Activated naive CD4-positive, alpha-beta T cell (primary cell): ENCODE measurements at places on chromosomes 6 and 20.

DNA sequence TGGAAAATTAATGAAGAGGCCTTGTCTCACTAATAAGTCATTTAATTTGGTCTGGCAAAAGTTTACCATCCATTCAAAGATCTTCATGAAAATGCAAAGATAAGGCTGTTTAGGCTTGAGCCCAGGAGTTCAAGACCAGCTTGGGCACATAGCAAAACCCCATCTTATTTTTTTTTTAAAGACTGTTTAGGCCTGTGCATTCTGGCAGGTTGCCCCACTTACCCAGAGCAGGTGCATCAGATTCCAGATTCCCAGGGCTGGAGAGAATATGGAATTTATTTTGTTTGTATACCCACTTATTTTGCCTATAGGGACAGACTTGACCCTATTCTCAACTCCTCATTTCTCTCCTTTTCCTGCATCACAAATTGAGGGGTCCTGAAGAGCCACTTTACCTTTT is 5.7 kb downstream of the FOXO3 start:
- DNase-seq: no peak

- DNase-seq: no peak
Measured at GRCh38 chr20:33065785-33066184, 12.1 kb downstream of the BPIFB3 start.

DNA sequence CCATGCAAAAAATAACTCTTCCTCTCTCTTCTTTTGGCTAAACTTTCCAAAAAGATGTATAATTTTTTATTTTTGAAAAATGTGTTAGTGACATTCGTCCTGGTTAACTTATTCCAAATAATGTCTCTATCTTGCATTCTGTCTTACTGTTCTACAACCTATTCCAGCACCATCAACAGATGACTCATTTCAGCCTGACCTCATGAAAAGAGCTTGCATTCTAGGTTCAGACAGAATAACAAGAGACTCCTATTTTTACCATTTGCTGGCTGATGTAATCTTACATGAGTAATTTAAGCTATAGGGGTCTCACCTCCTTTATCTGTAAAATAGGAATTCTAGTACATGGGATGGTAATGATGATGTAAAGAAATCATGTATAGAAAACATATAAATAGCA is 109.0 kb downstream of the FUT9 start:
- DNase-seq: no peak

DNA sequence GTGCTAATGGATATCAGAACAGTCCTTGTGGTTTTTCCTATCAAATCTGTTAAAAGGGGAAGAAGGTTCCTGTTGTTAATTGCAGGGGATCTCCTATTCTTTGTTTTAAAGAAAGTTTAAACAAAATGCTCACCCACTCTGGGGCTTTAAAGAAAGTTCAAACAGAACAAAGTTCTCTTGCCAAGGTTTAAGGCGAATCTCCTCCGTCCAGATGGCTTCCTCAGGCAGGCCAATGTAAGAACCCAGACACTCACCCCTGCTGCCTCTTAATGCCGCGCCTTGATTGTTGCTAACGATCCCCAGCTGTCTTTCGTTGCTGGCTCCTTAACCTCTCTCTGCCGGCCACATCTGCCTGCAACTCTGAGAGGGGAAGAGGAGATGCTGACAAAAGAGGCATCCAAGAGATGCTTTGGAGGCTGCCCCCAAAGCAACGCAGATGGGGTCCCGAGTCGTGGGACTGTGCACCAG is 235.0 kb upstream of the PRDM1 start:
- DNase-seq: no peak

GRCh38 chr6:150118203-150118602 is 24.6 kb upstream of the PPP1R14C start:
- DNase-seq: no peak

GRCh38 chr6:90415178-90415577 is 118.5 kb upstream of the BACH2 start:
- no peak for DNase-seq

DNA sequence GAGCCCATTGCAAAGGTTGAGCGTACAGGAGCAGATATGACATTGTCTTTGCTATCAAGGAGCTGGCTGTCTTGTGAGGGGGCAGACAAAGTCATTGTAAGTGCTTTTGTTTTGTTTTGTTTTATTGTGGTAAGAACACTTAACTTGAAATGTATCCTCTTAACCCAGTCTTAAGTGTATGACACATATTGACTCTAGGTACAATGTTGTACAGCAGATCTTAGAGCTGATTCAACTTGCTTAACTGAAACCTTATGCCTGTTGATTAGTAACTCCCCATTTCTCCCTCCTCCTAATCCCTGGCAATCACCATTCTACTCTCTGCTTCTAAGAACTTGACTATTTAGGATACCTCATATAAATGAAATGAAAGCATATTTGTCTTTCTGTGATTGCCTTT is 429.0 kb downstream of the BMP2 start:
- no peak for DNase-seq

- DNase-seq: no peak
Measured at GRCh38 chr6:170116636-170117035, 174.2 kb downstream of the DLL1 start.

DNA sequence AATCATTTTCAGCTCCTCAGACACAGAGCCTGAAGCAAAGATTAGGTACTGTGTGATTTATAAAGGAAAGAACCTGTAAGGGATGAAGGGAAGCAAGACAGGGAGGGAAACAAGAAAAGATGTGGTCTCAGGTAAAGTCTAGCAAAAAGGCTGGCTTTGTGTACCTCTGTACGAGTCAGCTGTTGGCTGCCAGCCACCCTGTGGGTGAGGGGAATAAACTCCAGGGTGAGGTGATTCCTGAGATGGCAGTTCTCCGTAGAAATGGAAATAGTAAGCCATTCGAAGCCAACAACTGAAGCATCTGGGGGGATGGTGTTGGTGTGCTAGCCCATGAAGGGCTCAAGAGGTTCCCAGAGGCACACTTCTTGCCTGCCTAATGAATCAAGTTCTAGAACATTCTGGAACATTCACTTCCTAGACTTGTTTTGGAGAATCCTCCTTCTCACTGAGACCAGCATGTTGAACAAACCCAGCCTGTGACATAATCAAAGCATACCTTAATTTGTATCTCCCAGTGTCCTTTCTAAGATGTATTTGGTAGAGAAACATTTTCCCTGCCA is 10.6 kb upstream of the TTPAL start:
- DNase-seq: no peak

DNA sequence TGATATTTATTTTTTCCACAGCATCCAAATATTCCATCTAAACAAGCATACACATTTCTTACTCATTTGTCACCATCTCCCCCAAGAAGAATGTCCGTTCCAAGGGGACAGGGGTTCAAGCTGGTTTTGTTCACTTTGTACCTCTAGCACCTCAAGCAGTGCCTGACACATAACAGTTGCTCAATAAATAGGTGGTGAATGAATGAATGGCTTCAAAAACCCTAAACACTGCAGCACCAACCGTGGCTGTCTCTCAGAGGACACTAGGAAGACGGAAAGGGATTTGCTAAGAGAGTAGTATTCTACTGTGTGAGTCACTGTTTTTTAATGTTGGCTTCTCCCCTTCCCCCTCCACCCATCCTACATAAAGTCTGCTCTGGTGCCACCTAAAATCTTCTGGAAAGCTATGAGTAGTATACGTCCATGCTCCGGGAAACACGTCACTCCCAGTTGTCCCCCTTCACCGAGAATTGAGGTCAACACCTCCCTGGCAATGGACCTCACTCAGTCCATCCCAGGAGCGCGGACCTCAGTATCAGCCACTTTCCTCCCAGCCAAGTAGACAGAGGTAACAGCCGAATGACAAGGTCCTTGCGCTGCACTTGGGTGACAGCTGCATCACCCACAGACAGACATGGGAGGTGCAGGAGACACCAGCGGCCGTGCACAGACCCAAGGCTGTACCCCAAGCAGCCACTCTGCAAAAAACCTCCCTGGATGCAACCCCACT is 107.4 kb downstream of the PREX1 start:
- no peak for DNase-seq

DNA sequence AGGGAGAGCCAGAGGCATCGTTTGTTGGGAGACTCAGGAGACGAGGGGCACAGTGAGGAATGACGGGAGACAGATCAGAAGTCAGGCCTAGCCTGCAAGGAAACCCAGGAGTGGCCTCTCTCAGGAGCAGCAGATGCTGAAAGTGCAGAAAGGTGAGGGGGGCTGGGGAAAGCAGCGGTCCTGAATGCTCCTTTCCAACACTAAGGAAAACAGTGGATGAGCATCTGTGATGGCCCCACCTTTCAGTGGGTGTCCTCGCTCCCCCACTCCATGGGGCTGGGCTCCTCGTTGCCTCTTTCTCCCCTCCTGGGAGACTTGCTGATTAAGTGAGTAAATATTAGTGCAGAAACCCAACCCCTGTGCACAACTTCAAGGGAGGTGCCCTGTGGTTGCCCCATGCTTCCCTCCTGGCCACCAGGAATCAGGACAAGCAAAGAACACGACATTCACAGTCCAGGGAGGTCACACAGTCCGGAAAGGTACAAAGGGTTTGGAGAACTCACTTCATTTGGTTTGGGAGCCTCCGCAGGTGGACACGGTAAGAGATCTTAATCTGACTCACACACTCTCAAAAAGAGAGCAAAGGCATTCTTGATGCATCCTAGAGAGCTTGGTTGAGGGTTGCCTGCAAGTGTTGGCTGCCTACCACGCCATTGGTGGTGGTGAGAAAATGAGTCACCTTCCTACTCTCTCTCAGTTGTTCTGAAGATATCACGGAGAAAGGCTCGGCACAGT is 9.7 kb upstream of the BPIFB1 start:
- no peak for DNase-seq

- peak; percentile 71 for DNase-seq
Measured at GRCh38 chr6:75601304-75602245, at the start of gene SENP6. Gene SENP6 (plus strand): TSS chr6:75601880. CDS start chr6:75602525, 645 bp downstream.

GRCh38 chr6:121600389-121601168 is 165.1 kb downstream of the GJA1 start:
- no peak for DNase-seq

DNA sequence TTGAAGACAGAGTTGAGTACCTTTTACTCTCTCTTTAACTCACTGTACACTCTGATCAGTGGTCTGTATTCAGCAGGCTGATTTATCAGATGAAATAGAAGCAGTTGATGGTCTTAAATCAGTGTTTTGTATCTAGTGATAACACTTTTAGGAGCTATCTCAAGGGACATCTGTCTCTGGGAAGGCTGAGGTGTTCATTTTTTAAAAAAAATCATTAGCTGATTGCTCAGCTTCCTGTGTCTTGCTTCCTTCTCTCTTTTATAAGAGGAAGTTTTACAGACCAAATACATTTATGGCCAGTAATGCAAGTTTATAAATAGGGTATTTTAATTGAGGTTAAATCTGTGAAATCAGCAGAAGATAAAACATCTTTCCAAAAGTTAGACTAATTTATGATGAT is 12.0 kb upstream of the CCDC170 start:
- no peak for DNase-seq

GRCh38 chr20:50903353-50904051 is 27.7 kb downstream of the ADNP start:
- DNase-seq: no peak

DNA sequence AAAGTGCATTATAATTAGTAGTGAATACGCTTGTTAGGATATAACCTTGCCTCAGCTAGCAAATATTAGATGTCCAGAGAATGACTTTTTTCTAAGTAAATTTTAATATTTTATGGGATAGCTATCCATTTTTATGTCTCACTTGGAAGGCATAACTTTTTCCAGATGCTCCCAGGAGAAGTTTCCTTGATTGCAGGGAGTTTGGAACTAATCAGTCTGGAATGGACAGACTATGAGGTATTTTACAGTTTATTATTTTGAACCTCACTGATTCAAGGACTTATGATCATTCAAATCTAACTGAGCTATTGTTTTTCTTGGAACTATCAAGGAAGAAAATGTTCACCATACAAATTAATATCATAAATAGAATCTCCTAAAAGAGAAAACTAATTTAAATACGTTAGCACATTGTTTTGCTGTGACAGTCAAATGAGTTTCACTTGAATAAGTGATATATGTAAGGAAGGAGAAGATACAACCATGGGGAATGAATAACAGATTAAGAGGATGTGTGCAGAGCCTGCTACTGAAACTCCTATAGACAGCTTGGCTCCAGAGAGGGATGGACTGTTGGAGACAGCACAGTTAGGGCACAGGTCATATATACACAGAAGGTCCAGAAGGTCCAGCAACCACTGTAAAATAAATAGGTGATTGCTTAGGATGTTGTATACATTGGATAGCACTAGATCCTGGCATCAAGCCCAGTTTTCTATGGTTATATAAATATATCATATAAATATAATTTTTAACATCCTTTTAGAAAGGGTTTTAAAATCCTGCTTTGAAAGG is 20.6 kb upstream of the LCA5 start:
- DNase-seq: no peak

GRCh38 chr6:30002871-30003270 is 58.2 kb upstream of the POLR1H start:
- no peak for DNase-seq

- no peak for DNase-seq
Measured at GRCh38 chr20:10524034-10524476, 89.0 kb downstream of the SLX4IP start.

GRCh38 chr6:41997456-41997855 is 52.9 kb upstream of the TAF8 start:
- no peak for DNase-seq

DNA sequence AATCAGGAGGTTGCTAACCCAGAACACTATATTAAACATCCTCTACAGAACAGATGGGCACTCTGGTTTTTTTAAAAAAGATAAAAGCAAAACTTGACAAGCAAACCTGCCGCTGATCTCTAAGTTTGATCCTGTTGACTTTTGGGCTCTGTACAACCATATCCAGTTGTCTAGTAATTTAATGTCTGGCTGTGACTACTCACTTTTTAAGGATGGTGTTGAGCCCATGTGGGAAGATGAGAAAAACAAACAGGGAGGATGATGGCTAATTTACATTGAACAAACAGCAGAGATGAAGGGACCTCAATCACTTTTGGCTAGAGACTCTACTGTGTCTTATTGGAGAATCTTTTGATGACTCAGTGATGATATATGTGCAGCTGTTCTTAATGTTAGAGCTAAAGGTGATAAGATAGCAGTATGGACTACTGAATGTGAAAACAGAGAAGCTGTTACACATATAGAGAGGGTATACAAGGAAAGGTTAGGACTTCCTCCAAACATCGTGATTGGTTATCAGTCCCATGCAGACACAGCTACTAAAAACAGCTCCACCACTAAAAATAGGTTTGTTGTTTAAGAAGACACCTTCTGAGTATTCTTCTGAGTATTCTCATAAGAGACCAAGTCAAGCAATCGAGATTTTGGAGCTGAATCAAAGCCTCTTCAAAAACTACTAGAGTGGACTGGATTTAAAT is 201.2 kb upstream of the SHLD1 start:
- no peak for DNase-seq

GRCh38 chr6:43627008-43627825 is 1.8 kb downstream of the GTPBP2 start:
- DNase-seq: no peak
